ENCODE measurements at places on chromosomes 1 and 21.

DNA sequence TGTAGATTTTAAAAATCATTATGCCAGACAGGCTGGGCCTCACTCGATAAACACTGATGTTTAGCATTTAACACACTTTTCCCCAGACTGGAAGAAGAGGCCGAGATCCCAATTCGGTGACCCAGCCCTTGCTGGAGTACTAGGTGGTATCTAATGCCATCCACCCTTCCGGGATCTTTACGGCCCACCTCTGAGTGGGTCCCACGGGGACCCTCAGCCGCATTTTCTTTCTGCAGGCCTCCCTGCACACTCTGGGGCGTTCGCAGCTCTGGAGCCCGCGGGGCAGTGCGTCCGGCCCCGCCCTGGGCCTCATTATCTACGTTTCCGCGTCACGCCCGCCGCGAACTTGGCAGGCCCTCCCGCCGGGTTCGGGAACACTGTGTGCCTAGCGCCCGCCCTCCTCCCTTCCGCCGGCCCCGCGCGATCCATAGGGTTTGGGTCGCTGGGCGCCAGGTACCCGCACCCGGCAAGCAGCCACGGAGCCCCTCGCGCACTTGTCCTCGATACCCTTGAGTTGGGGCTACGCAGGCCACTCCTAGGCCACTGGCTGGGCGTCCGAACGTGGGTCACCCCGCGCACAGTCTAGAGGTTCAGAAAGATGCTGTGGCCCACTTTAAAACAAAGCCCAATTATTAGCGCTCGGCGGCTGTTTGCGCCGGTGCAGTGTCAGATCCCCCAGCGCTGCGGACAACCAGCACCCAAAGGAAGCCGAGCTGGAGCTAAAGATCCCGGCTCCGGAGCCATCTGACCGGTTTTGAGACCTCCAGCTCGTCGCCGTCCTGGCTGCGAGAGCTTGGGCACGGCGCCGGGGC is 950 bp upstream of the EVA1C start:
- H3K27me3 ChIP-seq, result no peaks in the 10 kb centered on the region
- no peaks in the 10 kb centered on the region for H3K4me1 ChIP-seq
- H3K36me3 ChIP-seq, result no peaks in the 10 kb centered on the region
- no peak for DNase-seq
- H3K27ac ChIP-seq, result no peak overlapping the region

GRCh38 chr1:23576338-23577055 is 17.2 kb upstream of the ID3 start:
- H3K4me1 ChIP-seq, result peaks cover 64% of the 10 kb centered on the region
- peak overlapping the region; percentile 92 for H3K27ac ChIP-seq
- peak; percentile 55 for DNase-seq
- peak overlapping the region; percentile 61 for H3K4me3 ChIP-seq

- no peak overlapping the region for H3K4me3 ChIP-seq
- no peak for DNase-seq
- H3K27me3 ChIP-seq, result no peaks in the 10 kb centered on the region
- peaks cover 18% of the 10 kb centered on the region for H3K4me1 ChIP-seq
Observed at GRCh38 chr1:155383406-155383805, 62.7 kb downstream of the RUSC1 start.

DNA sequence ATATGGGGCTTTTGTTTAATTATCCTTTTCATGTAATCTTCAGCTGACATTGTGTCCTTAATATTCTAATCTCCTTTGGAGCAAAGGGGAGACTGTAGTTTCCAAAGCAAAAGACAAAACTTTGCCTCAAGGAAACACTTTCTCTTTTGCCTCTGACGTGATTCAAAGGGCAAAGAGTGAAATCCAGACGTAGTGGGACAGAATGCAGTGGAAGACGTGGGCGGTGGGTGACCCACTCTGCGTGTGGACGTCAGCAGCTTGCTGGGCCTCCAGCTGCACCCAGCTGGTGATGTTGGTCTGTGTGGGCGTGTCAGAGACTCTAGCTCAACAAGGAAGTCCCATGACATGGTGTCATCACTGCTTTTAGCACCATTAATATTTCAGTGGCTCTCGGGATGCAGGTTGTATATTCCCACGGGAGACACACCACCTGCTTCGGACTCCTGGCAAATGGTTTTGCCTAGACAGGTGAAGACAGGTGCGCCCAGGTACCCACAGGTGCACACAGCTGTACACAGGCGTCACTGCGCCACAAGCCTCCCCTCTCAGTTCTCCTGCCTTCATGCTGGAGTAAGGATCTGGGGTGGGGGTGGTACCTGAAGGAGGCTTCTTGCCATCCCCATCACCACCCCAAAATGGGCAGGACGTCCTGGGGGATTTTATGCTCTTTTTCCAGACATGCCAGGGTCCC is 292.1 kb upstream of the VAMP3 start:
- no peak overlapping the region for H3K27ac ChIP-seq
- no peaks in the 10 kb centered on the region for H3K27me3 ChIP-seq
- H3K4me1 ChIP-seq, result peaks cover 18% of the 10 kb centered on the region
- no peaks in the 10 kb centered on the region for H3K36me3 ChIP-seq
- DNase-seq, result no peak

GRCh38 chr1:198523182-198523950 is 17.1 kb downstream of the ATP6V1G3 start:
- DNase-seq, result peak; percentile 84
- H3K27me3 ChIP-seq, result no peaks in the 10 kb centered on the region
- peaks cover 70% of the 10 kb centered on the region for H3K4me1 ChIP-seq
- H3K27ac ChIP-seq, result peak overlapping the region; percentile 96
- H3K4me3 ChIP-seq, result peak overlapping the region; percentile 13
- no peaks in the 10 kb centered on the region for H3K36me3 ChIP-seq

DNA sequence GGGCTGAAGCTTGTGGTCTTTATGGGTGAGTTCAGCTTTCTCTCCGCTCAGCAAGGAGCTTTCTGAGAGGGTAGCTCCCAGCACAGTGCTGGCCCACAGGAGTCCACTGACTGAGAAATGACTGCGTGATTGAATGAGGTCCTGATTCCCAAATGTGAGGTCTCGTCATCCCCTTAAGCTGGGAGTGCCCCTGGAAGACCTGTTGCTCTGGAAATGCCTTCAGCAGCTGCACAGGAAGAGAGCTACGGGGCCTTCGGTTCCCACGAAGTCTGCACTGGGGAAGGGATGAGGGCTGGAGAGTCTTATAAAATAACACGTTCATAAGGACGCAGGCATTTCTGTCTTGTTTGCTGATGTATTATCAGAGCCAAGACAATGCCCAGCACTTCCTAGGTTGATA is 14.0 kb downstream of the TNNT2 start:
- no peak overlapping the region for H3K4me3 ChIP-seq
- no peak for DNase-seq

DNA sequence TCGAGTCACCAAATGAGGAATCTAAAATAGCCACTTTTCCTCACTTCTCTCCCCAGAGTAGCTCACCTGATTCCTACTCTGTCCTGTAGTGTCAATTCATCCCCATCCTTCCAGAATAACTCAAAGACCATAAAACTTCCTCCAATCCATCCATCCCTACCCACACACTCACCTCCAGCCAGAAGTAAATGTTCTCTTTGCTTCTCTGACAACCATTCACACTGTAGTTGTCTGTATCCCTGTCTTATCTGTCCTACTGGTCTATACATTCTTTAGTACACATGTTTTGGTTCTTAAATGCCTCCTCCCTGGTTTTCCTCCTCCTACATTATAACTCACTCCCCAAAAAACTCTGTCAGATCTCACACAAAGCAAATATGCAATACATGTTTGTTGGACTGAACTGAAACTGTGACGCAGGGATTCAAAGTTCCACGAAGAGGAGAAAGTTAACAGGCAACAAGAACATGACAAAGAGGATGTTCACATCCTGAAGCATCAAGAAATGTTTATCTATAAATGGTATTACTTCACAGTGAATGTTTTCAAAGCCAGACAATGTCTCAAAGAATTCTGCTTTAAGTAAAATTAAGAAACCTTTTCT is 11.0 kb downstream of the TP53BP2 start:
- no peak for DNase-seq
- H3K4me3 ChIP-seq, result no peak overlapping the region
- no peaks in the 10 kb centered on the region for H3K4me1 ChIP-seq
- H3K27me3 ChIP-seq, result no peaks in the 10 kb centered on the region
- H3K36me3 ChIP-seq, result no peaks in the 10 kb centered on the region
- H3K27ac ChIP-seq, result no peak overlapping the region

- H3K27ac ChIP-seq, result no peak overlapping the region
- DNase-seq, result no peak
- H3K4me1 ChIP-seq, result no peaks in the 10 kb centered on the region
- no peak overlapping the region for H3K4me3 ChIP-seq
- H3K36me3 ChIP-seq, result no peaks in the 10 kb centered on the region
Observed at GRCh38 chr1:237416924-237417655, 375.1 kb downstream of the RYR2 start.

DNA sequence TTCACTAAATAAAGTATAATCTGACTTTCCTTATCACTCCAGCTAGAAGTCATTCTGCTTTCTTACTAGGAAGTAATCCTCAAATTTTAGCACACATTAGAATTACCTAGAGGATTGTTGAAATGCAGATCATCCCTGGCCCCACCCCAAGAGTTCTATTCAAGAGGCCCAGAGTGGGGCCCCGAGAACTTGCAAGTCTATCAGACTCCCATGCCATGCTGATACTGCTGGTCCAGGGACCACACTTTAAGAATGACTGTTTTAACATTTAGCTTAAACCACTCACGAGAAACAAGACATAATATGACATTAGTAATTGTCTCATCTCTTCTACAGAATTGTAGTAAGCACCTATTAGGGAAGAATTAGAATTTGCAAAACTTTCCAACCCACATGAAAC is 7.7 kb upstream of the SYNJ1 start:
- H3K36me3 ChIP-seq, result peaks cover 62% of the 10 kb centered on the region
- no peaks in the 10 kb centered on the region for H3K4me1 ChIP-seq
- no peak for DNase-seq
- H3K27ac ChIP-seq, result no peak overlapping the region

DNA sequence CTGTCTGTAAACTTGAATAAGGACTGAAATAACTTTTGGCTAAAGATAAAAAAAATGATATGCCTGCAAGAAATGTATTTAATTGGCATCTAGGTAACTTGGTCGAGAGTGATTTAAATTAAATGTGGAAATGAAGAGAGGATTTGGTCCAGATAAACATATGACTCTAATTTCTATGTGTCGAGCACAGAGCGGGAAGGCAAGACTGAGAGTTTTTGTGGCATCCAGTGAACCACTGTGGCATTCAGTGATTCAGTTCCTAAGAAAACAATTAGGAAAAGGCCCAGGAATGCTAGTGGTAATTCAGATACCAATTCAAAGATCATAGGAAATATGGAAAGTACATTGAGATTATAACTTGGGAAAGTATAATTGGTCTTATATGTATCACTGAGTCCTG is 39.6 kb downstream of the PDE4B start:
- no peak for DNase-seq
- no peak overlapping the region for H3K4me3 ChIP-seq
- no peaks in the 10 kb centered on the region for H3K4me1 ChIP-seq
- no peaks in the 10 kb centered on the region for H3K36me3 ChIP-seq
- H3K27me3 ChIP-seq, result no peaks in the 10 kb centered on the region

DNA sequence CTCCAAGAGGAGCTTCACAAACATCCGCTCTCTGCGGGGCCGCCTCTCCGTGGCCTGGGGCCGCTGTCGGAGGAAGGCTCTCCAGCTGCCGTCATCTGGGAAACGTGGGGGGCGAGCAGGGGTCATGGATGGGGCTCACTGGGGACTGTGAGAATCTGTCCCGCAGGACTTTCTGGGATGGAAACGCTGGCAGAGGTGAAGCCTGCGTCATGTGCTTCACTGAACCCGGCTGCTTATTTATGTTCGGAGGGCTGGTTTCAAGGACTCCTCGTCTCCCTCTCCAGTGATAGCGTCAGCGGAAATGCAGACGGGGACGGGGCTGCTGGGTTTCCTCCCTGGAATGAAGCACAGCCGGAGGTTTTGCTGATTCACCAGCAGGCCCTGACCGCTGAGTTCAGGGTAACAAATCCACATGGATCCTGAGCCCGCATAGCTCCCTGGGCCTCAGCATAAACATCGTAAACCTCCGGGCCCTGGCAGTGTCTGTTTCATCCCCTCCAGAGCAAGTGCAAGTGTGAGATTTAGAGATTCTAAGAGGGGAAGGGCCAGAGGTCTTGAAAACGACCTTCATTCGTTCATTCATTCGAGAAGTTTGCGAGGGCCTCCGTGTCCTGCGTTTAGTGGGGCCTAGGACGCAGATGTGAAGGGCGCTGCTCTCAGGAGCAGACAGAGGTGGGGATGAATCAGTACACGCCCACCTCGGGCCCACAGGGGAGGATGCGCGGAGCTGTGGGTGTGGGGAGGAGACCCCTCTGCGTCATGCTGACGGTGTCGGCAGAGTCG is 7.0 kb upstream of the POFUT2 start:
- no peaks in the 10 kb centered on the region for H3K27me3 ChIP-seq
- no peak for DNase-seq
- H3K4me1 ChIP-seq, result no peaks in the 10 kb centered on the region
- H3K27ac ChIP-seq, result no peak overlapping the region

- peak overlapping the region; percentile 99 for H3K27ac ChIP-seq
- no peak for DNase-seq
Observed at GRCh38 chr1:6779089-6779805, 6.0 kb upstream of the CAMTA1 start.

GRCh38 chr1:220942278-220942677 is 63.0 kb downstream of the HLX start:
- H3K27ac ChIP-seq, result no peak overlapping the region
- H3K4me1 ChIP-seq, result no peaks in the 10 kb centered on the region
- no peak overlapping the region for H3K4me3 ChIP-seq
- no peak for DNase-seq

DNA sequence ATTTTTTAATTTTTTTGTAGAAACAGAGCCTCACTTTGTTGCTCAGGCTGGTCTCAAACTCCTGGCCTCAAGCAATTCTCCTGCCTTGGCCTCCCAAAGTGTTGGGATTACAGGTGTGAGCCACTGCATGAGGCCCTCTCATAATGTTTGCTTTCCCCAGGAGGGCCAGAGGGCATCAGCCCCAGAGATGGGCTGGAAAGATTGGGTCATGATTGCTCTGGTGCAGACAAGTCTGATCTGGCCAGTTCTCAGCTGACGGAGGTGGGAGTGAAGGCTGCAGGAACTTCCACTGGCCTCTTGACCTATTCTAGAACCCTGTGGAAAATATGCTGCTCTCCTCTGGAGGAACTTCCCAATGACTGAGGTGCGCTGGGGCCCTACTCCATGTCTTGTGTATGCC is 43.4 kb upstream of the RD3 start:
- no peaks in the 10 kb centered on the region for H3K27me3 ChIP-seq
- H3K36me3 ChIP-seq, result no peaks in the 10 kb centered on the region
- H3K27ac ChIP-seq, result no peak overlapping the region
- no peaks in the 10 kb centered on the region for H3K4me1 ChIP-seq
- DNase-seq, result no peak

GRCh38 chr1:47694011-47694890 is 256.4 kb downstream of the FOXD2 start:
- H3K27me3 ChIP-seq, result no peaks in the 10 kb centered on the region
- no peak for DNase-seq
- H3K4me1 ChIP-seq, result peaks cover 15% of the 10 kb centered on the region
- no peaks in the 10 kb centered on the region for H3K36me3 ChIP-seq
- H3K4me3 ChIP-seq, result no peak overlapping the region

DNA sequence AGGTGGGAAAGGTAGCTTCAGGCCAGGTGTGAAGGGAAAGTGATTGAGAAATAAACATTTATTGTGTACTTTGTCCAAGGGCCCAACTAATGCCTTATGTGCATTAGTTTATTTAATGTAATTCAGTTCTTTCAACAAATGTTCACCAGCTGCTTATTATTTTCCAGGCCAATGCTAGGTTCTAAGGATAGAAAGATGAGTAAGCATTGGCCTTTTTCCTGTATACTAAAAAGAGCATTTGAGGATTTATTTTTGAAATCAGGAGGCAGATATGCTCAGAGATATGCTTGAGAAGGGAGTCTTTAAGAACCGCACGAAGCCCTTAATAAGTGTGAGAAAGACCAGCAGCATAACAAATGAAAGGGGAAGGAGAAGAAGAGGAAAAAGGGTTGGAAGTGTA is 32.0 kb downstream of the CLCA1 start:
- no peaks in the 10 kb centered on the region for H3K36me3 ChIP-seq
- no peak overlapping the region for H3K4me3 ChIP-seq
- H3K27me3 ChIP-seq, result no peaks in the 10 kb centered on the region

Data from Karpas-422 (cell line).